Fibroblast of villous mesenchyme (primary cell): ENCODE measurements at places on chromosomes 13 and 19. TPM values are rescaled to one million over a fixed set of nuclear protein-coding genes. Genes with fewer than 3 reads are reported as not detected.
A peak's percentile ranks its signal among the peaks of the same experiment; 100 is the strongest.

EFNB2 gene
- total RNA-seq = 7.4 and 10.8 TPM in 2 replicates

- no peak for DNase-seq
Measured at GRCh38 chr13:90950160-90950559, 397.3 kb upstream of the MIR17HG start.

DNA sequence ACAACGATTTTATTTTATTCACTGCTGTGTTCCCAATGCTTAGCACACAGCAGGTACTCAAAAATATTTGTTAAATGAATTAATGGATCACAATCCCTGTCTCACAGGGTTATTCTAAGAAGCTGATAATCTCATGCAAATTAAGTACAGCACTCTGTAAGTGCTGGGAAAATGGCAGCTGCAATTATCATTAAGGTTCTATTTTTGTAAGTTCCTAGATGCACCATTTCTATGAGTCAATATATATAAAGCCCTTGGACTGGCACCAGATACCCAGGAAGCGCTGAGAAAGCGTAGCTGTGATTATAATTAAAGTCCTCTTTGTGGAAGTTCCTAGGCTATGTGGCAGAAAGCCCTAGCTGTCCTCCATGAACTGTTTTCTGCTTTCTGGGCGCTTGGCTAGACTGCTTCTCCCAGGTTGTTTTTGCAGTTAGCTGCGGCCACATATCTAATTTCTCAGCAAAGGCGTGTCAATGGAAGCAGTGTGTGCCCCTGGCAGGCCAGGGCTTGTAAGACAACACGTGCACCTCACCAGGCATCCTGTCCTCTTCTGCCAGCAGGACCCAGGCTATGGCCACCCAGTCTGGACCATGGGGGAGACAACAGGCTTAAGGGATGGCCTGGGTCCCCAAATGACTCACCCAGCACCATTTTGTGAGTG is 5.2 kb upstream of the SRRM5 start:
- no peak for DNase-seq

DNMT1 gene
- total RNA-seq = 56.1 and 60.2 TPM in 2 replicates

DNA sequence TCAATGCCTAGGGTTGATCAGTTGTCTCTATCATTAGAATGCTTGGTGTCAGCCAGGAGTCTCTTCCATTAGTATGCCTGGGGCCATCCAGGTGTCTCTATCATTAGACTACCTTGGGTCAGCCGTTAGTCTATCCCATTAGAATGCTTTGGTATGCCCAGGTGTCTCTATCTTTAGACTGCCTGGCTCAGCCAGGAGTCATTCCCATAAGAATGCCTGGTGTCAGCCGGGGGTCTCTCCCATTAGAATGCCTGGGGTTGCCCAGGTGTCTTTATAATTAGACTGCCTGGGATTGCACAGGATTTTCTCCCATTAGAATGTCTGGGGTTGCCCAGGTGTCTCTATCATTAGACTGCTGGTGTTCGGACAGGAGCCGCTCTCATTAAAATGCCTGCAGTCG is 1442.9 kb downstream of the UQCRFS1 start:
- DNase-seq = no peak

- no peak for DNase-seq
Measured at GRCh38 chr19:30870876-30871275, 478.4 kb downstream of the TSHZ3 start.

GRCh38 chr19:51729781-51730180 is 6.0 kb upstream of the HAS1 start:
- no peak for DNase-seq

DNA sequence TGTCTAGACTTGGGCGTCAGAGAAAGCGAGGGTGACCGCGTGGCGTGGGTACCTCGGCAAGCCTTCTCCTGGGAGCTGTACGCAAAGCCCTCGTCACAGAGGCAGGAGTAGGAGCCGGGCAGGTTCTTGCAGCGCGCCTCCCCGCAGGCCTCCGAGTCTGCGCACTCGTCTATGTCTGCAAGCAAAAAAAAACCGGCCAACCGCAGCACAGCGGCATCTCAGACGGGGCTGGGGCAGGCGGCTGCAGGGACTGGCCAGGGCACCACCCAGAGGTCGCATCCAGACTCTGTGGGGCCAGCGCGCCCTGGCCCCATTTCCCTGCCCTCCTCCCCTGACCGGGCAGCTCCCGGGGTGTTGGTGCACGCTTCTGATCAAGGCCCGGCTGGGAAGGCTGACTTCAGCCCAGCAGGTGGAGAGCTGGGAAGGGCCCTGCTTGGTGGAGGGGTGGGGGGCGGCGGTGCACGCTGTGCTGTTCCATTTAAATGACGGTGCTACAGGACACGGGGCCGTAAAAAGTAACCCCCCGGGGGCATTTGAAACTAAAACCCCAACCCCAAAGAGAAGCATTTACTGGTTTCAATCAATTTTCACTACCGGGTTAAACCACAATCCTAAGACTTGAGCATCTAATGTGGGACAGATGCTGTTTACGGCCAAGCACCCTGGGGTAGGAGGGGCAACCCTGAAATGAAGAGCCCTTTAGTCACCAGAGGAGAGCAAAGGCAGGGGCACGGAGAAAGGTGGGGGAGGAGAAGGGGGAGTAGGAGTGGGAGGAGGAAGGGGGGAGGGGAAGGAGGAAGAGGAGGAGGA is 28.2 kb downstream of the GAS6 start:
- DNase-seq = peak; percentile 81

DNA sequence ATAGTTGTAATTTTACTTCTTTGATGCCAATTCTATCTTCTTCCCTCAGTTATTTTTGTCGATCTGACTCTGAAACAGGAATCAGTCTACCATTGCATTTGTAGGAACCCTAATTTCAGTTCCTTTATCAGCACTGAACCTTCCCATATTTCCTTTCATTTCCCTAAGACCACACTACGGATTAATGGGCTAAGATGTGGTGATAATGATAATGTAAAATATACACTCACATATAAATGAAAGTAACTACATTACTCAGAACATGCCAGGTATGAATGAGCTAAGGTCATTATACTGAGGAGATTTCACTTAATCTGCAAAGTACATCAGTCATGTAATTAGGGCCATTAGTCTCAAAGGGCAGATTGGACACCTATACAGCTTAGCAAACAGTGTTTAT is 60.2 kb upstream of the RFC3 start:
- DNase-seq = no peak

DNA sequence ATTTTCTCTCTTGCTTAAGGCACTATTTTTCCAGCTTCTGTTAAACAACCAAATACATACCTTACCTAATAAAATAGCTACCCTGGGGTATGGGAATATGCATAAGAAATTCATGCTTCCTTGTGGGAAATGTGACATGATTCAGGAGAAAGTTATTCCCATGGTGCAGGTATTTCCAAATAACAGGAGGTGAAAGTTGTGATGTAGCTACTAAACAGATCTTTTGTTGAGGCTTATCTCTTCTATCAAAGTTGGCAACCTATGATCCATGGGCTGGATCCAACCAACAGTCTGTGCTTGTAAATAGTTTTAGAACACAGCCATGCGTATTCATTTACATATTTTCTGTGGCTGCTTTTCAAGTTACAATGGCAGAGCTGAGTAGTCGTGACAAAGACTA is 177.8 kb upstream of the NBEA start:
- no peak for DNase-seq

DNA sequence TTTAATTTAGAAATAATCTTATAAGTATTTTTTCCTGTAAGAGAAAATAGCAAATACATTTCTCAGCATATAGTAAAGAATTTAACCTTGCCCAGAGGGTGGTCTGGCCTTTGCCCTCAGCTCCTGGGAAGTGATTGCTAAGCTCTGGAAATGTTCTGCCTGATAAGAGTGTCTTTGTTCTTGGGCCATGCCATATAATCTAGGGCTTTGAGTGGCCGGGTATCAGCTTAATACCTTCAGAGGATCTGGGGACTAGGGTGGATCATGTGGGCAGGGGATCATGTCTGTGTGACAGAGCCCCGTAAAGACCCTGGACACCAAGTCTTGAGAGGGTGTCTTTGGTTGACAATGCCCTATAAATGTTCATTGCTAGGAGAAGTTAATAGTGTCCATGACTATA is 1032.4 kb upstream of the MIR17HG start:
- DNase-seq = no peak

DNA sequence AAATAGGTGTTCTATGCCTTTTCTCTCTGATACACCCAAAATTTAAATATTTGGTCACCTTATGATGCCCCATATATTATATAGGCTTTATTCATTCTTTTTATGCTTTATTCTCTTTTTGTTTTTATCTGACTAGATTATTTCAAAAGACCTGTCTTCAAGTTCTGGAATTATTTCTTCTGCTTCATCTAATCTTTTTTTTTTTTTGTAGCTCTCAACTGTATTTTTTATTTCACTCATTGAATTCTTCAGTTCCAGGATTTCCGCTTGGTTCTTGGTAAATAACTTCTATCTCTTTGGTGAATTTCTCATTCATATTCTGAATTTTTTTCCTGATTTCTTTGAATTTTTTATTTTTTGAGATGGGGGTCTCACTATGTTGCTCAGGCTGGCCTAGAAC is 3.9 kb upstream of the CLEC4M start:
- DNase-seq = no peak

TDRD12 gene
- total RNA-seq = under 0.01 and 1.3 TPM in 2 replicates

GRCh38 chr13:32267836-32268439 is 47.2 kb downstream of the ZAR1L start:
- DNase-seq = no peak
